B cell (primary cell): ENCODE measurements at places on chromosomes 4 and X. TPM values are rescaled to one million over a fixed set of nuclear protein-coding genes. Genes with fewer than 3 reads are reported as not detected.
A peak's percentile ranks its signal among the peaks of the same experiment; 100 is the strongest.

The SLC4A4 gene
- not detected in 2 replicates for total RNA-seq

The MTMR1 gene
- 64.5 and 67.5 TPM in 2 replicates for total RNA-seq

The MAN2B2 gene
- total RNA-seq, result 37.0 TPM in 2 replicates

The PTTG2 gene
- total RNA-seq, result 2.8 and 3.4 TPM in 2 replicates

The PAGE3 gene
- not detected in 2 replicates for total RNA-seq

The DMD gene
- 51.8 and 53.1 TPM in 2 replicates for total RNA-seq

The ITIH6 gene
- not detected in 2 replicates for total RNA-seq

The ZNF630 gene
- total RNA-seq, result not detected in 2 replicates

- no peak for DNase-seq
These were observed 30.9 kb downstream of the AR start for GRCh38 chrX:67574696-67575095.

DNA sequence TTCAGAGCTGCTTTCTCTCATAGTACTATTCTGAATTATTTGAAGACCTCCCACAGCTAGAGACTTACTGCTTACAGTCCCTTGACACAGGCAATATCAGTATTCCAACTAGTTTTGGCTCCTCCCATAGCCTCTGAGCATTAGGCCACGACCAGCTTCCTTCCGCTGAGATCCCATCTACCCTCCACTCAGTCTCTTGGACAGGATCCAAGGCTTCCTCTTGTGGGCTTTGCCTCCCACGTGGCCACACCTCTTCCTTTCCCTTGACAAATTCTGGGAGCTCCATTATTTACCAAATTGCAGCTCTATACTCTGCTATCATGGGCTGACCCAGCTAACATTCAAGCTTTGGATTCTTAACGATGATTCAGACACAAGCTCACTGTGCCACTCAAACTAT lies 470.4 kb upstream of the GALNT7 start:
- no peak for DNase-seq

- no peak for DNase-seq
These were observed 94.1 kb downstream of the ADRA2C start for GRCh38 chr4:3860061-3860912.

DNA sequence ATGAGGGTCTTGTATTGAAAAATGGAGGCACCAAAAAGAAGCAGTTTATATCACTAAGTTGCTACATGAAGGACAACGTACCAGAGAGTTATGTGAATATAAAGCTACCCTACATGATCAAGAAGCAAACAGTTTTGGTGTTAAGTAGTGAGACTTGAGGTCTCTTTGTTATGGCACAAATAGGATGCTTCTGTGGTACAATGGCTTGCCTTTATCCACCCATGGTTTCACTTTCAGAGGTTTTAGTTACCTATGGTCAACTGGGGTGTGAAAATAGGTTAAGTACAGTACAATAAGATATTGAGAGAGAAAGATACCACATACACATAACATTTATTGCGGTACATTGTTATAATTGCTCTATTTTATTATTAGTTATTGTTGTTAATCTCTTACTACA lies 229.2 kb upstream of the SLIT2 start:
- DNase-seq, result no peak

DNA sequence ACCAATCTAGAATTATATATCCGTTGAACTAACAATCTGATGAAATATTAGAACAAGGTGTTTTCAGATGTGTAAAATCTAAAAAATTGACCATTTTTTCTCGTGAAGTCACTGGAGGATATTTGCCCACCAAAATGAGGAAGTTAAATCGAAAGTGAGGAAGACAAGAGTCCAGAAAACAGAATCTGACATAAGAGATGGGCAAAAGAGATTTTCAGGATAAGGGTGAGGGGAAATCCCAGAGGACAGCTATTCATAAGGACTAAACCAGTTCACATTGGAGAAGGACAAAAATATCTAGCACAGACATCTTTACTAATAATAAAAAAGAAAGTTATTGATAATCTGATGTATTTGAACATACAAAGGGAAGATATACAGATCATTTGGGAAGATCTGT lies 18.7 kb upstream of the ALG13 start:
- DNase-seq, result peak; percentile 12

DNA sequence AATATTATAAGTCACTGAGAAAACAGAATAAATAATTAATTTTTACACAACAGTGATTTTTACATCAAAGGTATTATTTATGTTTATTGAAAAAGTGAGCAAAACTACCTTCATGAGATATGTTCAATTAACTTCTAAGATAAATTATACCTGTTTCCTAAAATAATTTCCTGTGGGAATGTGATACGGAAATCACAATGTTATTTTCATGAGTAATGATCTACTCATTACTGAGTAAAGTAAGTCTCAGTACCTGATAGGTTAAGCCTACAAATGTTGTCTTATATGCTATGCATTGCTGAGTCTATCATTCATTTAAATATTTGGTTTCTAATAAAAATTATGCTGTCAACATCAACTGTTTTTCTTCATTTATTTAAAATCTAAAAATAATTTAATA lies 324.0 kb downstream of the STPG2 start:
- DNase-seq, result no peak

DNA sequence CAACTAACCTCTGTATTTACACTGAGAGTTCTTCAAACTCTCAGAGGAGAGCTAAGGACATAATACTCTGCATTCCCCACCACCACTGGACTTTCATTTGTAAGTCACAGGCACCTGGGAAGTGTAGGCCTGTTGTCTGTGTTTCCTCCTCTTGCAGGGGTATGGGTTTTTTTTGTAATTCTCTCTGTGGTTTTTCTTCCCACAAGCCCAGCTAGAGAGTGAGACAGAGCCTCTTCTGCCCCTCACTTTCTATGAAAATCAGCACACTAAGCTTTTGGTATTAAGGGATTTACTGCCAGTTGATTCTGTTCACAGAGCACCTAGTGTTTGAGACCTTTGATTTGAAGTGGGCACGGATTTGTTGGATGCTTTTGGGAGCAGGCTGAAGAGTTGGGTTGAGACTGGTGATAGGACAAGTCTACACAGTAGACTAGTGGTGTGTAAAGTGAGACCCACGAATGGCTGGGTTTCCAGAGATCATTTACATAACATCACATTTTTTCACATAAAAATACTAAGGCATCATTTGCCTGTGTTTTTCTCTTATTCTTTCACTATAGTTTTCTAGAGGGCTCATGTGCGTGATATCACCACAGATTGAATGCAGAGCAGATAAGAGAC lies 28.9 kb upstream of the WDR17 start:
- DNase-seq, result no peak

DNA sequence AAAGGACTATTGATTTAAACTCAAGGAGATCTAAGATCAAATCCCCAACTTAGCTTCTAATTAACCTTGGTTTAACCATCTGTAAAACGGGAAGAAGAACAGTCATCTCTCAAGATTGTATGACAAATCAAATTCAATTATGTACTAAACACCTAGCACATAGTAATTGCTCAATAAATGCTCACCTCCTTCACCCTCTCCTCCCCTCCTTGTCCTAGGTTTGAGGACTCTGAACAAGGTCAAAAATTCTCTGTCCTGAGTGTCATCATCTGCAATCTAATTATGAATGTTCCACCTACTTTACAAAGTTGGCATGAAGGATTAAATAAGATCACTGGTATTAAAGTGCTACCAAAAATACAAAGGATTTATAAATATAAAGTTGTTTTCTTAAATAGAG lies 320.1 kb upstream of the PPARGC1A start:
- no peak for DNase-seq

DNA sequence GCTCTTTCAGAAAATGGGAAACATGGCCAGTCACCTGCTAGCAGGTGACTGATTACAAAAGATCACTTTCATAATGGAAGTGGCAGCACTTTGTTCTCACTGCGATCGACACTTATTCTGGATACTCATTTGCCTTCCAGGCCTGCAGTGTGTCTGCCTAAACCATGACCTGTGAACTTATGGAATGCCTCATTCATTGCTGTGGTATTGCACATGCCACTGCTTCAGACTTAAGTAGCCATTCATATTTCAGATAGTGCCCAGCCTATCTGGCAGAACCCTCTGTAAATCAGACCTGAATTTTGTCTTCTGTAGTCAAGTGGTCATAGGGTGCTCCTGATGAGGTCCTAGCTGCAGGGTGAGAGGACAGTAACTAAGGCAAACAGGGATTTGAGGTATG lies 23.3 kb upstream of the MGST2 start:
- no peak for DNase-seq

- DNase-seq, result no peak
These were observed 955.2 kb upstream of the DIAPH2 start for GRCh38 chrX:95729401-95729800.

- DNase-seq, result no peak
These were observed 137.0 kb downstream of the ENPP6 start for GRCh38 chr4:184080674-184081073.

DNA sequence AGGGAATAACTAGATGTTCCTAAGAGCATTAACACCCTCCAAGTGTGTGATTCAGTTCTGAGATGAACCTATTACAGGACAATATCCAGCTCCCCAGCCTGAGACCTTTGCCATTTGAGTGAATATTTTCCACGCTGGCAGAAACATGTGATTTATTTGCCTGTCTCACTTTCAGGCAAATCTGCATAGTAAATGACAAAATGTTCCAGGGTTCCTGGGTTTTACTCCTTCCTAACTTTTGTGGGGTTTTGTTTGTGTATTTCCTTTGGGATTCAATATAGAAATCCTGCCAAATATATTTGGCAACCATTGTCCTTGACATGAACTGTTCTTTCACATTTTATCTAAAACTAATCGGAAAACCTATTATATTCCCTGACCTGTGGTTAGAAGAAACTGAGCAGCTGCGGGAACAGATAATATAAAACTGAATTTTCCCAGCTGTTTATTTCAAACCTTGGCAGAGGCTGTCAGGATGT lies 12.5 kb downstream of the F8 start:
- no peak for DNase-seq

GRCh38 chr4:40506066-40506465 lies 123.6 kb downstream of the RBM47 start:
- no peak for DNase-seq

DNA sequence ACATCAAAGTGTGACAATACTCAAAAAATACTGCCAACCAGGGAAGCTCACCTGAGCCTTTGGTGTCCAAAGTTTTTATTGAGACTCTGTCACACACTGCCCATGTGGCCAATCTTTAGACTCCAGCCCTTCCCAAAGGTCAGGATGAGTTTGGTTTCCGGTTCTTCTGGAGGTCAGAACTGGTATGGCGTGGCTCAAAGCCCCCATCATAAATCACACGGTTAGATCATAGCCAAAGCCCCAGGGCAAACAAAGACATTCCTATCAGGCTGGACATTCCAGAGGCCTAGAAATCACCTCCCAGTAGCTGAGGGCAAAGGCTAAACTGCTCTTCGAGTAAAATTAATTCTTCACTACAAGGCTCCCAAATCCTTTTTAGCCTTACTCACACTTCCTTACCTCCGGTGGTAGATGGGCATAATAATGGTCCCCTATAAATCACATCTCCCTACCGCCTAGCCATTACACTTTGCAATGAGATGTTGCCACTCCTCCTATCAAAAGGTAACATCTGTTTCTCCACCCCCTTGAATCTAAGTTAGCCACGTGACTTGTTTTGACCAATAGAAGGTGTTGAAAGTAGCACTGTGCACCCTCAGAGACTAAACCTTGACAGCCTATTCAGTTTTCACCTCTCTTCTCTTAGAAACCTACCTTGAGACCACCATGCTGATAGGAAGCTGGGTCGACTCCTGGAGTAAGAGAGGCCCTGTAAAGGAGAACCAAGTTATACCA lies 137.8 kb upstream of the DUSP21 start:
- DNase-seq, result no peak

DNA sequence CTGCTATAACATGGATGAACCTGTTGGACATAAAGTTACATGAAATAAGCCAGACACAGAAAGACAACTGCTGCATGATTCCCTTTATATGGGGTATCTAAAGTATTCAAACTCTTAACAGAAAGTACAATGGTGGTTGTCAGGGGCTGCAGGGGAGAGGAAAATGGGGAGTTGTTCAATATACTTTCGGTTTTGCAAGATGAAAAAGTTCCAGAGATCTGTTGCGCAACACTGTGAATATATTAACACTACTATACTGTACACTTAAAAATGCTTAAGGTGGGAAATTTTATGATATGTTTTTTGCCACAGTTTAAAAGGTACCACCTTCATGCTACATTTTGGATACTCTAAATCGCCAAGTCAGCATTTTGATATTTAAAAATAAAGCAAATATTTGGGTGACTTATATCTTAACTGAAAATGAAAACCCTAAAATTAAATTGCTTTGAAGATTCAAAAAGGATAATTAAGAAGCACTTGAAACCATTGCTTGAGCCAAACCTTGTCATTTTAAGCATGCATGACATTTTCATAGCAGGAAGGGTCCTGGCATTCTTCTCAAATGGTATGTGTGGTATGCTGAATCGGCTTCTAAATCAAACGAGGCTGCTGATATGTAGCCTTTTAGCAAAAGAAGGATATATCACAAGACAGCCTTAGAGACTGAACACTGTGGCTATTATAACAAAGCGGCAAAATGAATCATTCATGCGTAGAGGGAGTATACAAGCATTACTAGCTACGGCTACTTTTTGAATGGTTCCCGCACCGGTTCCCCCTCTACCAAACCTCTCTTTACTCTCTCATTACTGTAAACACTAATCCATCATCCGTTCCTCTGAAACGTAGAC lies 607.1 kb upstream of the DIPK2B start:
- no peak for DNase-seq

- DNase-seq, result no peak
These were observed 756.7 kb upstream of the SLIT2 start for GRCh38 chr4:19494961-19495360.

- no peak for DNase-seq
These were observed 512.2 kb downstream of the PDHA2 start for GRCh38 chr4:96352051-96352517.

DNA sequence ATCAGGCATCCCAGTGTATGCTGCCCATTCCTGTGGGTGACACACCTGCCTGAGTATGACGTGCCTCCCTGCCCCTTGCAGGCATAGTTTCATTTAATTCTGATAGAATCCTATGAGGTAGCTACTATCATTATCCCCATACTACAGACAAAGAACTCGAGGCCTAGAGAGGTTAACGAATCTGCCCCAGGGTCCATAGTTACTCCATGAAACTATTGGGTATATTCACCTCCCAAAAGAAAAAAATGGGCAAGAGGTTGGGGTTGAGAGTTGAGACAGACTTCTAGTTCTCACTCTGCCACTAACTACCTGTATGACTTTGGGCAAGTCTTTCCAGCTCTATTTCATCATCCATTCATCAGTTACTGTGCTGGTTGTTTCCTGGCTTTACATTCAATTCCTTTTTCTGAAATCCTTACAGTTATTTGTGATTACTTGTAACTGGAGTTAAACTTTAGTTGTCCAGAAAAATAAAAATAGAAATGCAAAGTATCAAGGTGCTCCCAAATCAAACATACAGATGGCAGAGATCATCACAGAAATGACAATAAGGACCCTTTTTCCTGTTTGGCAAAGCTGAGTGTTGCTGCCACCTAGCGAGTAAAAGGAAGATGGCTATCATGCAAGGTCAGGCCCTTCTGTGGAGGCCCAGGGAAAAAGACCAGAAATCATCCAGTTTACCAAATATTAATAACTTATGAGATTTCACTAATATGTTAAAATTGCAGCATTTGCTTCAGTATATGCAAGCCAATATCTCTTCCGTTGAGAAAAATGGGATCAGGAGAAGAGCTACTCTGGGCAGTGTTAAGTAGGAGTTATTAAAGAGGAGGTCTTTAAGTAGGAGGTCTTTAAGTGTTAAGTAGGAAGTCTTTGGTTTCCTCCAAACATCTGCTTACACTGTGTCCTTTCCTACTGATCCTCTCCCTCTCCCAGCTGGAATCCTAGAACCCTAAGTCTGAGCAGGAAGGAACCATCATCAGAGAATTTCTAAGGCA lies 17.1 kb upstream of the MAP7D3 start:
- DNase-seq, result peak; percentile 58

- DNase-seq, result no peak
These were observed 8.1 kb upstream of the SAP30 start for GRCh38 chr4:173362666-173363065.

GRCh38 chr4:54539500-54540029 lies 118.2 kb upstream of the KIT start:
- DNase-seq, result no peak
